ENCODE measurements at places on chromosomes 7 and 10.

GRCh38 chr7:20491284-20491683 is 124.2 kb upstream of the ABCB5 start:
- no peak for DNase-seq

GRCh38 chr7:118995350-118995749 is 770.8 kb downstream of the ANKRD7 start:
- DNase-seq = no peak

- no peak for DNase-seq
Observed at GRCh38 chr7:29565224-29565630, 1.6 kb downstream of the PRR15 start.

GRCh38 chr10:121813211-121813815 is 114.5 kb downstream of the ATE1 start:
- DNase-seq = peak; percentile 32

DNA sequence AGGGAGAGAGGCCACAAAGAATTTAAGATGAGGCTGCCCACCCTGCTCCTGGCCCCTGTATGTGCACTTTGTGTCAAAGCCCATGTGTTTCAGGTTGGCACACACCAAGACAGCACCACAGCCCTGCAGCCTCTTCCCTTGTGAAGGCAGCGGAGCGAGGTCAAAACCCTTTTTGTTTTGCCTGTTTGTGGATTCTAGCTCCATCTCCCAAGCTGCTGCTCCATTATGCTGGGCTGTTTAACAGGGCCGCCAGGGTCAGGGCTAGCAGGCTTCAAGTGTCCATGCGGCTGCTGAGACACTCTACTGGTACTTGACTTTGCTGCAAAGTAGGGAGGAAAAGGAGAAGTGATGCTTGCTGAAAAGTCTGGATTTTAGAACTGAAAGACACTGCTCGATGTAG is 142.3 kb upstream of the EFCAB10 start:
- no peak for DNase-seq
